HTR-8/SVneo (cell line): ENCODE measurements at places on chromosomes 7 and 10.

DNA sequence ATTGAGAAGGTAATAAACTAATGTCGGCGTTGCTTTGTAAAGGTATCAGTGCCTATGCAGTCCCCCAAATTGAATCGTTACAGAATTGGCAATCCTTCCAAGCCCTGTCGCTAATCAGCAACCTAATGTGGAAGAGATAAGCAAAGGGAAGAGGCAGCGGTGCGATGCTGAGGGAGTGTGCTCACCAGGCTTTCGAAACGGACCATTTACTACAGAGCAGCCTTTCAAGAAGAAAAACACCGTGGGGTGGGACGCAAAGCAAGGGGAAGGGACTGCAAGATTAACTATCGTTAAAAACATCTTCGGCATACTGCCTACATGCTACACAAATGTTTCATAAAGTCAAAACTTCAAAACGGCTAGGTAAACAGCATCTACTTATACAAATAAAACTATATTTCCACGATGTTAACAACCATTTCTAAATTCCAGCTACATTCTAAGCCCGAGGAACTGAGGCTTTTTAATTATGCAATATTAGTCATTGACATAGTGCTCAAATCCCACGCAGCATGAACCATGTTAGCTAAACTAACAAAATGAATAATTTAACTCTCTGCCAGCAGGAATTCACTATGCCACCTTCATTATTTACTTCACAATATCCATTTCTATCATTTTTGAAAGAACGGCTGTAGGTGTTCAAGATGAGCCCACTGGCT lies 85.2 kb downstream of the CHCHD3 start:
- DNase-seq = no peak

DNA sequence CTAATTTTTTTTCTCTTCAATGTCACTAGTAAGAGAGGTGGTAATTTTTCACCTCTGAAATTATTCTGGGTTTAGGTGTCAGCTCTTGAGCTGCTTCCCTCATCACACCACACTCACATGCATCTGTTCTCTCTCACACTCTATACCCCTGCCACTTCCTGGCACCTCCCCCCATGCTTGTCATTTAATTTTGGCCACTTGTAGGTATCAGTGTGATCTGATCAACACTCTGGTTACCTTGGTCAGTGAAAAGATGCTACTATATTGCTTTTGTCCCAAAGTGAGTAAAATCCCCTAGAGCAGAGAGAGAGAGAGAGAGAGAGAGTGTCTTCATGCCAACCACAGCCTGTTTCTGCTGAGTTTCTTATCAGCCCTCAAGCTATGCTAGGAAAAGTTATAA lies 42.5 kb downstream of the STK17A start:
- no peak for DNase-seq

- no peak for DNase-seq
These were observed 11.4 kb downstream of the KDM7A start for GRCh38 chr7:140165422-140165821.

DNA sequence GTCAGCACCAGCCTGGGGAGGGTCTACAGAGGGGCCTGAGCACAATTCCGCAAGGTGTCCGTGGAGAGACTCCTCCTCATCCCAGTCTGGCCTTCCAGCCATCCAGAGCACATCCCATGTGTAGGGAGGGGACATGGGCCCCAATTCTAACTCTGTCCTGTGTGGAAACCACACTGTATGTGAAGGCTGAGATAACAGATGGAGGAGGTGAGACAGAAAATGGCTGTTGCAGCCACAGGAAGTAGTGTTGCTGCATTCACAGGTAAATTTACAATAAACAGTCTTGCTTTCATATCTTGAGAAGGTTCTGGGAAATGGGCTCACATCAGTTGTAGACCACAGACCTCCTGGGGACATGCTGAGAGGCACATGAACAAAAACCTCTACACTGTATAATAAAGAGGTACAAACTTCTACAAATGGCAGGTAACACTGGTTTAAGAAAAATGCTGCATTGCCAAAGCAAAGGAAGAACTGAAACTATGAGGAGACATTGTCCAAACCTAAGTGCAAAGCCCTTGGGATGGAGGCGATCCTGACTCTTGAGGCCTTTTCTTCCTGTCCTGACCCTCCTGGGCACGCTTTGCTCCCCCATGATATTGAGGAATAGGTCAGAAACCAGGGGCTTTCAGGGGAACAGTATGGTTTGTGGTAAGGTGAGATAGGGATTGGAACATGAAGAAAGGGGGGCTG lies 21.6 kb upstream of the GIMAP2 start:
- no peak for DNase-seq

DNA sequence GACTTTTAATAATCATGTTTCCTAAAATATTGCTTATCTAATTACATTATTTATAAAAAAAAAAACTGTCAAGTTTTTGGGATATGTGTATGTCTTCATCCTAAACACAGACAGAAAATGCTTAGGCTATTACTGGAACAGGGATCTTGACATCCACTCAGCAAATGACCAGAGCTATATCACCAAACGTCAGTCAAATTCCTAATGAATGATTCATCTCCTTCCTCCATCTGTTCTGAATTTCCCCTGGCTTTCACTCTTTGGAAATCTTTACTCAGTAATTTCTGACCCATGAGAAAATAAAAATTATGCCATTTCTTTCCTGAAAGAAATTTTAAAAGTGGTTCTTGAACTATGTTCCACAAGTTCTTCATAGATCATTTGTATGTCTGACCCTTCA lies 552.4 kb upstream of the KCND2 start:
- peak; percentile 51 for DNase-seq

- DNase-seq = no peak
These were observed 213.1 kb downstream of the PCDH15 start for GRCh38 chr10:54587971-54588370.

- DNase-seq = peak; percentile 29
These were observed 94.0 kb upstream of the LANCL2 start for GRCh38 chr7:55271069-55271626.

GRCh38 chr10:6409971-6410643 lies 170.0 kb downstream of the PRKCQ start:
- DNase-seq = no peak

GRCh38 chr7:55073976-55074528 lies 55.2 kb downstream of the EGFR start:
- DNase-seq = peak; percentile 68

- no peak for DNase-seq
These were observed 33.2 kb upstream of the PLEKHA1 start for GRCh38 chr10:122341141-122341810.

GRCh38 chr7:96061844-96062243 lies 260.1 kb downstream of the SLC25A13 start:
- DNase-seq = no peak

DNA sequence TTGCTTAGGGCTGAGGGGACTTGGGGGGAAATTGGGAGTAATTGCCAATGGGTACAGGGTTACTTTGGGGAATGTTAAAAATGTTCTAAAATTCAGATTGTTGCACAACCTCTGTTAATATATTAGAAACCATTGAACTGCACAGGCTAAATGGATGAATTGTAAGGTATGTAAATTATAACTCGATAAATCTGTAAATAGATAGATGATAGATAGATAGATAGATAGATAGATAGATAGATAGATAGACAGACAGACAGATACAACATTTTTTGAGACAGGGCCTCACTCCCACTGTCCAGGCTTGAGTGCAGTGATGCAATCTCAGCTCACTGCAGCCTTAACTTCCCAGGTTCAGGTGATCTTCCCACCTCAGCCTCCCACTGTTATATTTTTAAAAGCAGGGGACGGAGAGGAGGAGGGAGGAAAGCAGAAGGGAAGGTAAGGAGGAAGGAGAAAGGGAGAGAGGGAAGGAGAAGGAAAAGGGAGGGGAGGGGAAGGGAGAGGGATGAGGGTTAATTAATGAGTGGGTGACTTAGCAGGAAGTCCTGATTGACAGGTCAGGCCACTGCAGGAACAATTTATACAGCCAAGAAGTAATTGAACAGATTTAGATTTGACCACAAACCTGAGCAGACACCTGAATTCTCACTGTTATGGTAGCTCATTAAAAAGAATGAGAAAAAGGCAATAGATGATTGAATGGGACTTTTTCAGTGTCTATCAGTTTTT lies 38.7 kb downstream of the AOC1 start:
- no peak for DNase-seq

DNA sequence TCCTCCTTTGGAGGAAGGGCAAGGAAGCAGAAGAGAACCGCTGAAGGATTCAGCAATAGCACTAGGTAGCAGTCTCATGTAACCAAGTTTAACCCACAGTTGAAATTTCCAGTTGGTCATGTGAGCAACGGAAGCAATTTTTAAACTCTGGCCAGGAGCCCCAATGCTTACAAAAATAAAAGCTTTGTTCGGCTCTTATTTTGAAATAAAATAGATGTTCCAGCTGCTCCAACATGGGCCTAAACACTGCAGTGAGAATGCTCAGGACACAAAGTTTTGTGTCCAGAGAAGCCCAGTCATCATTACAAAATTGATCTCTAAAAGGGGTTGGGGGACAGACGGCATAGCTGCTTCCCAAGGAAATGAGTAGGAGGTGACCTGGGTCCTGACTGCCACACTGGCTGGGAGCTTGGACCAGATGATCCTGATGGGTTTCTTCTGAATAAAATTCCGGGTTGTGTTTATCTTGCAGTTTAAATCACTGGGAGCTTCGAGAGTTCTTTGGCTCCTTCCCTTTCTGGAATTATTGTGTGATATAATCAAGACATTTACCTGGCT lies 452 bp upstream of the TMEM140 start:
- no peak for DNase-seq

DNA sequence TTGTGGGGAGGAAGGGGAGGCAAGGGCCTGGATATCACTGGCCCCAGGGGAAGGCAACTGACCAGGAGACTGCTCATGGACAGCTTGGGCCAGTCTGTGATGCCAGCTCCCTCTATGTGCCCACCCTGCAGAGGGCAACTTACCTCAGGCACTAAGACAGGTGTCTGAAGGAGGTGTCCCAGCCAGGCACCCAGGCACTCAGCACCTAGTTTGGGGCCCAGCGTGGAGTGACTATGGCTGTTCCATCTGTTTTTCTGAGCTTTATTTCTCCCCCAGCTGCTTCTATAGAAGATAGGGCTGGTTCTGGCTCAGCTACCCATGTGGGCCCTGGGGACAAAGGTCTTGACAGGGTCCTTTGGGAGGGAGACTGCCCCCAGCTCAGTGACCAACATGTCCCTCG lies 150.6 kb upstream of the PCBD1 start:
- no peak for DNase-seq

DNA sequence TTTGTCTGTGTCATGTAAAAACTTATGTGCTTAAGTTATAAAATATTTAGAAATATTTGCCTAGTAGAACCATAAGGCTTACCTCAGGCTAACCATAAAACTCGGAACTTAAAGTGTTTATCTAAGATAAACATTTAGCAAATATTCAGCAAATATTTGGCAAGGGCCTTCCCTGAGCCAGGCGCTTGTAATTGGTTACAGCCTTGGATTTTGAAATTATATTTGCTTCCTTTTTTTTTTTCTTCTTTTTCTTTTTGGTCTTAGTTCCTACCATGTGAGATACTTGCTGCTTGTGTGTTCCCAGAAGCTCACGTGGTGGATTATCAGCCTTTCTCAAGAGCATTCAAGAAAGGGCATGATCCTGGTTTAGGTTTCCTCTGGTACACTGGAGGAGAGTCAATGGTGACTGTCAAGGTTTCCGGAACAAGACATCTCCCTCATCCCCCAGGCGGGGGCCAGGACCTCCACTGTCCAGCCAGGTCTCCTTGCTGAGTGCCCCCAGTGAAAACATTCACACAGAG lies 5.2 kb upstream of the BRI3 start:
- DNase-seq = no peak

- no peak for DNase-seq
These were observed 67.5 kb upstream of the CCNY start for GRCh38 chr10:35268791-35269257.

GRCh38 chr7:107048783-107049418 lies 4.4 kb downstream of the PRKAR2B start:
- no peak for DNase-seq

DNA sequence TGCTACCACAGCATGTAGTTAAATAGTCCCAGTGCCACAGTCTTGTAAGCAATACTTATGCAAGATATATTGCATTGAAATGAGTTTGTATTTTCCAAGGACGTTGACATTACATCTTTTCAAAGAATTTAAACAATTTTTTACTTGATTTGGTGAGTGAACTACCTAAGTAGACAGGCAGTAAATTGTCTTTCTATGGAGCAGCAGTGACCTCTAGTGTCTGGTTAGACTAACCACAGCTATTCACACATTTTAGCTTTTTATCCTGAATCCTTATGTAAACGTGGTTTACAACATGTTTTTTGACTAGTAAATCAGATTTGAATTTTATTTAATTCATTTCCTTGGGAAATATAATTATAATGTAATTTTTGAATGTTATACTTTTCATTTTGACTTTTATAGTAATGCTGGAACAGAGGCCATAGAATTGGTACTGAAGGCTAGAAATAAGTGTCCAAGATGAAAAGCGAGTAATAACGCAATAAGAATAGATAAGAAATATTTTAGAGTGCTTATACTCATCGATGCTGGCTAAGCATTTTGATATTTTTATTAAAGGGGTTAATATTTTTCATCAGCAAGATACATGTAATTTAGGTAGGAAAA lies 5.6 kb downstream of the LRRTM3 start:
- peak; percentile 13 for DNase-seq
